Inflammatory macrophage treated with lipopolysaccharide for 4 hours (primary cell): ENCODE measurements at places on chromosomes 11 and 22.
A peak's percentile ranks its signal among the peaks of the same experiment; 100 is the strongest.

DNA sequence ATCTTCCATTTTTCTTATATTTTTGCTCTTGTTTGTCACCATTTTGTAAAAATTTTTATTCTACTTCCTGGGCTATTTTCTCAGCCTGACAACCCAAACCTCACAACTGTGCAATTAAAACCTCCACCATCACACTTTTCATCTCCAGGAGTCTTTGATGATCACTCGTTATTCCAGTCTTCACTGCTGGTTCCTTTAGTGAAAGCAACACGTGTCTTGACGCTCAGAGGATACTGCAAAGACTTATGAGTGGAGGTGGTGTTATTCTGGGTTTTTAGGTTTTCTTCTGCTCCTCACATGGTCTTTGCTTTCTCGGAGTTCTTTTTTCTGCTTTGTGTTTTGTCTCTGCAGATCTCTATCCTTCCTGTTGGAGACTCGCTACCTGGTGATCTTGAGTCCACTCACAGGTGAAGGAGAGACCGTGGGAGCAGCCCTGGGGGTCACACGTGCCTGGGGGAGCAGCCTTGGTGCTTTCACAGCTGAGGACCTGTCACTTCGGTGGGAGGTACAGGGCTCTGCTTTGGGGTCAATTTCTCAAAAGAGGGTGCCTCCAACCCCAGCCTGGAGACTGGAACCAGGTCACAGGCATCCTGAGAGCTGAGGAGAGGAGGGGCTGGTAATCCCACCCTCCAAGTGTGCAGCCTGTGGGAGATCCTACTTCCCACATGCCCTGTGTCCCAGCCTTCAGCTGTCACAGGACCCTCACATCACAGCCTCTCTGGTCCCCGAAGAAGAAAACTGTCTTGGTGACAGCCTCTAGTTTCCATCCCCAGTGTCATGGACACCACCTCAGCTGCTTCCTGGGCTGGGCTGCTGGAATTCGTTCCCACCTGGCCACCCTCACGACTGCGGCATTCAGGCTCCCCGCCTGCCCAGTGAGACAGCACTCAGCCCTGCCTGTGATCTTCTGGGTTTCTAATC is 11.0 kb downstream of the SULT4A1 start:
- no peak for DNase-seq

DNA sequence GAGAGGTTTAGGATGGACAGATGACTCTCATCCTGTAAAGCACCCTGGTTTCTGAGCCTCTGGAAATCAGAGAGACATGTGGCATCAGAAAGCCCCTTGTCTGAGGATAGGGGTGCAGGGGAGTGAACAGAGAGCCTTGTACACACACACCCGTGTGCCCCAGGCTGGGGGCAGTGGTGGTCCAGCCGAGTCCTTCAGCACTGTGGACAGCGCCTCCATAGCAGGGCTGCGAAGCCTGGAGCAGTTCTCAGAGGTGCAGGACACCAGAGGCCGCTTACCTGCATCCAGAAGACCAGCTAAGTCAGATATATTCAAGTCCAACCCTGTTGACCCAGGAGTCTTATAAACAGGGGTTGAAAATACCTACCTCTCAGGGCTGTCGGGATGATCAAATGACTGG is 11.5 kb upstream of the IGSF9B start:
- no peak for DNase-seq

GRCh38 chr11:71080239-71081097 is 171.9 kb downstream of the SHANK2 start:
- DNase-seq, result peak; percentile 62

DNA sequence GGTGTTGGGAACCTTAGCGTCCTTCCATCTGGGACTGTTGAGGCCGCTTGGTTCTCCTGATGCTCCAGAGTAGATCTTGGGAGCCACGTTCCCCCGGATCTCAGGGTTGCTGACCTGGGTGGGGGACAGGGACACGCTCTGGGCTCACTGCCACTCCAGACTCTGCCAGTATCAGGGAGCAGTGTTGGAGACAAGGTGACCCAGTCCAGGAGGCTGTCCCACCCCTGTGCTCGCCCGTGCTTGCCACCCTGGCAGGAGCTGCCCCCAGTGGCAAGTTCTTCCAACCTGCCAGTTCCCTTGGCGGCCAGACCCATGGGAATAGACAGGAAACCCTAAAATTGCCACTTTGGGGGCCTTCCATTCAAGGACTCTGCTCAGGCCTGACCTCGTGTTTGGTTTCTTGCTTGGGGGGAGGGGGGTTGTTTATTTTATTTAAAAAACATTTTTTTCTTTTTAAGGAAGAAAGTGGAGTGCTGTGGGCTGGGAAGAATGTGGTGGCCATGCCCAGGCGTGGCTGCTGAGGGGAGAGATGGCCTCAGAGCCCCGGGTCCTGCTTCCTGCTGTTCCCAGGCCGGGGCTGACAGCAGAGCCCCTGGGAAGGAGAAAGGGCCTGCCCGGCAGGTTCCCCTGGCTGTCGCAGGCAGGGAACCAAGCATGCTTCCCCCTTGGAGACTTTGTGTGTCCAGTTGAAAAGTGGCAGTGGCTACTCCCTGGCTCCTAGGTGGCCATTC is 7.2 kb downstream of the GRK2 start:
- DNase-seq, result no peak

DNA sequence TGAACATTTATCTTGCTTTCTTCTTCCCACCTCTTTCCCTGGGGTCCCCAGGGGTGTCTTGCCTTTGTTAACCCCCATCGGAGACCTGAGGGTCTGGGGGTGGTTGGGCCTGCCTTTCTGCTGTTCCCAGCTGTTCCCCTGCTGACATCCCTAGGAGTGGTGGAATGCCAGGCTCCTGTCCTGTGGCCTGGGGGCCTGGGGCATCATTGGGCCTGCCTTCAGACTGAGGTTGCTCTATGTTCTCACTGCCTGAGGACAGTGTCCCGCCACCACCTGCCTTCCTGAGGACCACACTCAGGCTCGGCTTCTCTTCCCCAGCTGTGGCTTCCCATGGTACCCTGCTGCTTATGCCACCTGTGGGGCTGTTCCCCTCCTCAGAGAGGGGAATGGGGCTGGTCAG is 1.1 kb upstream of the IL18BP start:
- no peak for DNase-seq

- DNase-seq, result peak; percentile 81
Measured at GRCh38 chr11:76683161-76684095, 12.9 kb upstream of the LRRC32 start.

DNA sequence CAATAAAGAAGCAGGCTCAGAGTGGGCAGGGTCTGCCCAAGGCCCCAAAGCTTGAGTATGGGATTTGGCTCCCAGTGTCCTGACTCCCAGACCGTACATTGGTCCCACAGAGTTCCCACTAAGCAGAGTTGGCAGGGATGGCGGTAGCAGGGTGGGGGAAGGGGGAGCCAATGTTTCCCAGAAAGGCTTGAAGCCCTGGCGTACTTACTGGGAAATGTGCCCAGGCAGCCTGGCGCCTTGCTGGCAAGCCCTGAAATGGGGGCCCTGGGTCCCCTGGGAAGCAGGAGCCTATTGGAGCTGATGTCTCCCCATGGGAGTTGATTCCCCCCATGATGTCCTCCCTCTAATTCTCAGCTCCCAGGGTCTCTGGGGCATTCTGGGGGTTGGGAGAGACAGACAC is 9.3 kb downstream of the ARHGEF17 start:
- DNase-seq, result no peak

GRCh38 chr22:45774001-45774670 is 102.5 kb downstream of the ATXN10 start:
- no peak for DNase-seq

GRCh38 chr22:34966980-34967565 is 98.9 kb upstream of the ISX start:
- no peak for DNase-seq

- no peak for DNase-seq
Measured at GRCh38 chr11:33445761-33446161, 188.6 kb downstream of the HIPK3 start.

DNA sequence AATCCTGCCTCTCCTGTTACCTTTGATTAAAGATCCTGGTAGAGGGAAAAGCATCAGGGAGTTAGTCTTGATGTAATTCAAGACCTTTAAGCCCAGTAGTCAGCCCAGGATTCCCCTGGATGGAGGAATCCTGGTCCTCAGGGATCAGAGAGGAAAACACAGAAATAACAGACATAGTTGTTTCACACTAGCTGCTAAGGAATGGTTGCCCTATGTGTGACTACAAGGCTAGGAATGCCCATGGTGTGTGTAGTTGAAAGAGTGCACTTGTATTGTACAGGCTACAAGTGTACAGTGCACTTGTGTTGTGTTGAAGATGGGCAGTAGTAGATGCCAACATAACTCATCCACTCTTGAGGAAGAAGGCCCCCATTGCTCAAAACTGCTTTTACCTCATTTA is 226.8 kb downstream of the AASDHPPT start:
- no peak for DNase-seq

DNA sequence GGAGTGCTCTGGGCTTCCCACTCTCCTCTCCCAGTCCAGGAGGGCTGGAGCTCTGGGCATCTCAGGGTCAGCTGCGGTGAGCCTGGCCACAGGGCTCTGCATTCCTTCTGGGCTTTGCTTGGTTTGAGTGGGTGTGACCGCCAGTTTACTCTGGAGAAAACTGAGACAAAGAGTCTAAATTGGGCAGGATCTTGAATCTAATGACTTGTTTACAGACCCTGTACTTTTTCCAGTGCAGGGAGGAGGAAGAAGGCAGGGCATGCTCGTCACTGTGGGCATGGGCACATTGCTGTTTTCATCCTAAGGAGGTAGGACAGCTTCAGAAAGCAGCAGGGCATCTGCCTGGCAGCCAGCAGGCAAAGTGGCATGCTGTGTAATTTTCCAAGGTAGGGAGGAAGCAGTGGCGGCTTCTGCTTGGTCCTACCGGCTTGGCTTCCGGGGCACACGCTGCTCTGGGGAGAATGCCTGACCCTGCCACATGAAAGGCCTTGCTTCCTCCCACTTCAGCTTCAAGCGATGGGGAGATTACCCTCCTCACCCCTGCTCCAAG is 22.9 kb downstream of the FLI1 start:
- DNase-seq, result no peak

GRCh38 chr11:3191586-3192324 is 26.6 kb upstream of the OSBPL5 start:
- no peak for DNase-seq

DNA sequence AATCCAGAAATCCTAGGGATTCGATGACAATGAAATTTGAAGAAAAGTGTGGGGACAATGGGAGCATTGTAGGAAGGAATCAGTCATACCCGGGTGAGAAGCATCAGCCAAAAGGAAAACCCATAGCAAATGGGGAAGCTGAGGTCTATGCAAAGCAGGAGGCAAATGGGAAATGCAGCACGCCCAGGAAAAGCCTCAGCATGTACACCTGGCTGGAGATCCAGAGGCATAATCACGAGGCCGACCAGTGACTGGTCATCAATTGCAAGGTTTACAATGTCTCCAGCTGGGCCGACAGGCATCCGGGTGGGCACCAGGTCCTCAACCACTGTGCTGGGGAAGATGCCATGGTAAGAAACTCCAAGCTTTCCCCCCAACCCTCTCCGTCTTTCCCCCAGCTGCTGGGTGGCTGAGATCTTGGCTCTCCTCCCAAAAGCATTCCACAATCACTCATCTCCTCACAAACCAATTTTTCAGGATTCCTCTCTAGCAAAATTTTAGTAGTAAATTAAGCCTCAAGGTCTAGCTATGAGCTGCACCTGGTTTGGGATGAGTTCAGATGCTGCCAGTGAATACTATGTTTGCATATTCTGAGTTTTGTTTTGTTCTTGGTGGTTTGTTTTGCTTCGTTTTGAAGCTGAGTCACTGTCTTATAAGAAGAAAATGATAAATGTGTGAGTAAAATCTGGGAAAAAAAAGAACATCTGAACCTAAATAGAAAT is 98.0 kb upstream of the OR5AK2 start:
- DNase-seq, result no peak

GRCh38 chr11:454801-455565 is 4.9 kb downstream of the PTDSS2 start:
- no peak for DNase-seq

GRCh38 chr11:129828301-129828836 is 12.7 kb downstream of the TMEM45B start:
- no peak for DNase-seq

GRCh38 chr11:60991457-60991856 is 20.0 kb downstream of the CD6 start:
- no peak for DNase-seq

- no peak for DNase-seq
Measured at GRCh38 chr11:126899961-126900748, 100.4 kb downstream of the KIRREL3 start.

- DNase-seq, result no peak
Measured at GRCh38 chr11:126930091-126930841, 70.3 kb downstream of the KIRREL3 start.

DNA sequence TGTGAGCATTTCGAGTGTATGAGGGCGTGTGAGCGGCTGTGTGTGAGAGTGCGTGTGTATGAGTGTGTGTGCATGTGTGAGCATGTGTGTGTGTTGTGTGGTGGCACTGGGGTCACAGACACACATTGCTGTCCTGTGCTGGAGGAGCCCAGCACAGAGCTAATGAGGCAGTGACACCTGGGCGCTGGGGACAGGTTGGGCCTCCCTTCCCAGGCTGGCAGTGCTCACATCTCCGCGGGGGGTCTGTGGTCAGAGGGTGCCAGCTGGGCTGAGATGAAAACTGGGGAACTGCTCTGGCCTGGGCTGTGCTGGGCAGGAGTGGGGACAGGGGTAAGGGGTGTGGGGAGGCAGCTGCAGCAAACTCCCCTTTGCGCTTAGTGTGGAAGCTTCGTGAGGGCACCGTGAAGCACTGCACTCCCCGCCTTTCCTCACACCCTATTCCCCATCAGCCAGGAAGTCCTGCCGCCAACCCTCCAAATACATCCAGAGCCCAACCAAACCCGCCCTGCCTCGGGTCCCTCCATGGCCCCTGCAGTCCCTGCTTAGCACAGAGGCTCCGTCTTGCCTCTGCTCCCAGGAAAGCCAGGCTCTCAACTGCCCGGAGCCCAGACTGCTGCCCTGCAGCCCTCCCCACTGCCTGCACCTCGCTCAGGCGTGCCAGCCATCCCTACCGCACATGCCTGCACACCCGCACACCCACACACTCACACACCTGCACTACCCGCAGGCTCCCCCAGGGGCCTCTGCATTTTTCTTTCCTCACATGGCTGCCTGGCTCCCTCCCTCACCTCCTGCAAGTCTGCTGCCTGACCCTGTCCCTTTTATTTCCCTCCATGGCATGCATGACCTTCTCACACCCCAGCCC is 62.0 kb upstream of the THY1 start:
- no peak for DNase-seq

DNA sequence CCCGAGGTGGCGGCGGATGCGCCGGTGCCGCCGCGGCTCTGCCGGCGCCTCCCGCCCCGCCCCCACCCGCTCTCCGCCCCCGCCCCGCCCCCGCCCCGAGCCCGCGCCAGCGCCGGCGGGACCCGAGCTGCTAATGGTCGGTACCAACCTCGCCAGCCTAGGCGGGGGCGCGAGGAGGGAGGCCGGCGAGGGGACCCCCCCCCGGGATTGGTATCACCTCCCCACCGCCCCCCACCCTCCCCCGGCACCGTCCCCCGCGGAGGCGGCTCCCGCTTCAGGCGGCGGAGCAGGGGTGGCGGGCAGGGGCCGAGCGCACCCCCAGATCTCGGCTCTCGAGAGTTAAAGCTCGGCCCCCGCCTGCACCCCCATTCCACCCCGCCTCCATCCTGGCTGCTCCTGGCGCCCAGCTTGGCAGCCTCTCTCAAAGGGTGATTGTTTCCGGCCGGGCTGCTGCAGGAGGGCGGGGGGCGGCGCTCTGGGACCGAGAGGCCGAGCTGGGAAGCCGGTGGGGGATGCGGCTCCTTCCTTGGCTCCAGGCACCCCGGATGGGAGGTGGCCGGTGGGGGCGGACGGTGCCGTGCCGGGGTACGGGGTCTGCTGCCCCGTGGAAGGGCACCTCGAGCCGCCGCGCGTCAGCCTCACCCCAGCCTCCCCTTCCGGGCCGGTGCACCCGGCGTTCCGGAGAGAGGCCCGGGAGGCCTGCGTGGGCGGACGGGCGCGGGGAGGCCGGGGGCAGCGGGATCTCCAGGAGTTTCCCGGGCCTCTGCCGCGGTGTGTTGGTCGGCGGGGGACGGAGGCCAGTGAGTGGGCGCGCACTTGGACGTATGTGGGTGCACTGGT is at the start of gene B3GAT1:
Gene B3GAT1, minus strand, starts transcription at position 40 of the 840 bp plus-strand sequence. CDS start 24,583 bp downstream, outside the sequence.
- no peak for DNase-seq
